ENCODE measurements at places on chromosomes 3 and 15. TPM values are rescaled to one million over a fixed set of nuclear protein-coding genes. Genes with fewer than 3 reads are reported as not detected.

The BCL6 gene
- total RNA-seq: 7.2 TPM

The ARNT2 gene
- total RNA-seq: 18.7 TPM

The GPR171 gene
- total RNA-seq: not detected

The C3orf49 gene
- total RNA-seq: not detected

The FBXW12 gene
- not detected for total RNA-seq
